ENCODE measurements at places on chromosomes 2 and 18. TPM values are rescaled to one million over a fixed set of nuclear protein-coding genes. Genes with fewer than 3 reads are reported as not detected.

GRCh38 chr2:119384971-119385370 lies 18.2 kb downstream of the DBI start:
- H3K4me1 ChIP-seq = peaks cover 22% of the 10 kb centered on the region
- H3K27ac ChIP-seq = no peak overlapping the region
- no peak overlapping the region for H3K4me3 ChIP-seq
- DNase-seq = no peak

- H3K4me1 ChIP-seq = peaks cover 16% of the 10 kb centered on the region
- H3K4me3 ChIP-seq = no peak overlapping the region
- no peak for DNase-seq
- H3K27ac ChIP-seq = no peak overlapping the region
- no peaks in the 10 kb centered on the region for H3K36me3 ChIP-seq
These were observed 7.2 kb upstream of the LAMA3 start for GRCh38 chr18:23682045-23682444.

- H3K36me3 ChIP-seq = no peaks in the 10 kb centered on the region
- H3K4me1 ChIP-seq = no peaks in the 10 kb centered on the region
- H3K27me3 ChIP-seq = no peaks in the 10 kb centered on the region
These were observed 79.7 kb downstream of the ZDBF2 start for GRCh38 chr2:206354129-206354528.

GRCh38 chr2:67825476-67825875 lies 237.3 kb downstream of the C1D start:
- H3K27ac ChIP-seq = peak overlapping the region; percentile 33
- no peak overlapping the region for H3K4me3 ChIP-seq
- no peaks in the 10 kb centered on the region for H3K27me3 ChIP-seq
- H3K4me1 ChIP-seq = peaks cover 16% of the 10 kb centered on the region

- no peak overlapping the region for H3K4me3 ChIP-seq
- peaks cover 15% of the 10 kb centered on the region for H3K4me1 ChIP-seq
- no peak overlapping the region for H3K27ac ChIP-seq
- H3K27me3 ChIP-seq = no peaks in the 10 kb centered on the region
- H3K36me3 ChIP-seq = no peaks in the 10 kb centered on the region
These were observed 112.2 kb downstream of the CPO start for GRCh38 chr2:207051385-207051965.

DNA sequence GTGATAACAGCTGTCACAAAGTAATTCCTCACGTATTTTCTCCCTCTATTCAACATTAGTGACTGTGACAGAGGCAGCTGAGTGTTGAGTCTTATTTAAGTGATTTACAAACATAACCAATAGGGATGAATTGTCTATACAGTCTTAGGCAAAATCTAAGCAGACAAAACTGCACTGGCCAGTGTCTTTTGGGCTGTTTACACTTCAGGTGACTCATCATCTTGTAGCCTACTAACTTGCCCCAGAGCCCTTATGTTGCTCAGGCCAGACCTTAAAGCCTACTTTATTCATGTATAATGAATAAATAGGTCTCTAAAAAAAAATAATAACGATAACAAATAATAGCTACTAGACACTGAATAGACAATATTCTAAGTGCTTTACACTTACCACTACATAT lies 17.2 kb downstream of the THOC1 start:
- no peaks in the 10 kb centered on the region for H3K4me1 ChIP-seq
- H3K36me3 ChIP-seq = peaks cover 70% of the 10 kb centered on the region

- no peak for DNase-seq
- no peak overlapping the region for H3K4me3 ChIP-seq
- H3K36me3 ChIP-seq = no peaks in the 10 kb centered on the region
- no peaks in the 10 kb centered on the region for H3K27me3 ChIP-seq
- peaks cover 17% of the 10 kb centered on the region for H3K4me1 ChIP-seq
These were observed 323.7 kb downstream of the ARHGAP15 start for GRCh38 chr2:143452817-143453451.

DNA sequence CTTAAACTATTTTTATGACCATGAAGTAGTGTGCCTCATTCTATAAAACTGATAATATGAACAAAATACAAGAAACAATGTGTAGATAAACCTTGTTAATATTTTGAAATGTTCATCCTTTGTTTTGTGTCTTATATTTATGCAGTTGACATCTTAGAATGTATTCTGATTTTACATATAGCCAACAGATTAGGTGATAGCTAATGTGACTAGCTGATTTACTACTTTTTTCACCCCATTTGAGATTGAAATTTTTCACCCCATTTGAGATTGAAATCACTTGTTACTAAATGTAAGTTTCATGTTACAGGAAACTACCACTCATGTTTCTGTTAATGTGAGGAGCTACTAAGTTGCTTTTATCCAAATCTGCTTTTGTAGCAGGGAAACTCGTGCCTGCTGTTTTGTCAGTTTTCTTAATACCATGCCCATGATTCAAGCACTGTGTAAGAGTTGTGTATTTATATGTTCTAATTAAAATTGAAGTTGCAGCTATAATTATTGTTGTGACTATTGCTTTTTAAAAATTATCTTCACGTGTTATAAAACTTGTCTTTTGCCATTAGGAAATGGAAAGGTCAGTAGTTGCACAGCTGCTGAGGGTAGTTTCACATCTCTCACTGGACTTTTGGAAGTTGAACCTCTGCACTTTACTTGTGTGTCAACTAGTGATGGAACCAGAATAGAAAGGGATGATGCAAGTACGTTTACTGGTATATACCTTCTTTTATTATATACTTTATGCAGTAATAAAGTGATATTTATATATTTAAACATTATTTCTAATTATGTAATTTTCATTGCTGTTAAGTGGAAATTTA lies 96.6 kb downstream of the BIRC6 start:
- peaks cover 19% of the 10 kb centered on the region for H3K36me3 ChIP-seq
- no peak overlapping the region for H3K4me3 ChIP-seq
- DNase-seq = peak; percentile 5
- peaks cover 7% of the 10 kb centered on the region for H3K4me1 ChIP-seq
- H3K27ac ChIP-seq = no peak overlapping the region

- no peak overlapping the region for H3K27ac ChIP-seq
- no peaks in the 10 kb centered on the region for H3K27me3 ChIP-seq
- H3K36me3 ChIP-seq = no peaks in the 10 kb centered on the region
- no peak for DNase-seq
- H3K4me1 ChIP-seq = no peaks in the 10 kb centered on the region
These were observed 79.9 kb downstream of the NYAP2 start for GRCh38 chr2:225479386-225479785.

GRCh38 chr2:63399156-63399555 lies 189.1 kb downstream of the WDPCP start:
- H3K27me3 ChIP-seq = no peaks in the 10 kb centered on the region
- no peak overlapping the region for H3K4me3 ChIP-seq

- peak; percentile 56 for DNase-seq
- no peak overlapping the region for H3K27ac ChIP-seq
- no peak overlapping the region for H3K4me3 ChIP-seq
- H3K36me3 ChIP-seq = no peaks in the 10 kb centered on the region
- no peaks in the 10 kb centered on the region for H3K4me1 ChIP-seq
These were observed 8.4 kb downstream of the L3MBTL4 start for GRCh38 chr18:6406075-6406909.

- DNase-seq = no peak
- H3K27me3 ChIP-seq = no peaks in the 10 kb centered on the region
- H3K36me3 ChIP-seq = peaks cover 35% of the 10 kb centered on the region
- H3K4me3 ChIP-seq = no peak overlapping the region
- H3K27ac ChIP-seq = peak overlapping the region; percentile 98
- peaks cover 48% of the 10 kb centered on the region for H3K4me1 ChIP-seq
These were observed 78.1 kb downstream of the ASAP2 start for GRCh38 chr2:9284521-9285297.

RRM2 gene
- polyA plus RNA-seq = 79.3 TPM

KLHL41 gene
- 0.11 TPM for polyA plus RNA-seq

GPR75 gene
- 0.23 TPM for polyA plus RNA-seq

UGT1A8 gene
- not detected for polyA plus RNA-seq

NT5C1B gene
- 0.88 TPM for polyA plus RNA-seq

GRP gene
- not detected for polyA plus RNA-seq

RTP5 gene
- not detected for polyA plus RNA-seq

SPP2 gene
- polyA plus RNA-seq = not detected

All from GM23248 (cell line).